ENCODE measurements at places on chromosomes 6 and 20.

DNA sequence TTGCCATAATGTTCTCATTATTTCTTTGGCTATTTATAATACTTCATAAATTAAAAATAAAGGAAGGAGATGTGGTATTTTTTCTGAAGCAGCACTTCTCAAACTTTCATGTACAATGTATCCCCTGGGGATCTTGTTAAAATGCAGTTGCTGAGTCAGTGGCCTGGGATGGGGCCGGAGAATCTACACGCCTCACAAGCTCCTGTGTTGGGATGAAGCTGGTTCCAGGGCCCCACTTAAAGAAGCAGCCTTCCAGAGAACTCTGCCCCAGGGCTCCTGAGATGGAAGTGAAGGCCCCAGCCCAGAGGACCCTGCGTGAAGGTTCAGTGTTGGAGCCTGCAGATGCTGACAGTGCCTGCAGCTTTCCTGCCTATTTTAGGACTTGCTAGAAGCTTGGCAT, 40.1 kb upstream of the SLC23A2 start:
- no peak overlapping the region for H3K4me3 ChIP-seq
- no peaks in the 10 kb centered on the region for H3K36me3 ChIP-seq
- no peaks in the 10 kb centered on the region for H3K4me1 ChIP-seq
- no peak overlapping the region for H3K27ac ChIP-seq
- DNase-seq, result no peak

DNA sequence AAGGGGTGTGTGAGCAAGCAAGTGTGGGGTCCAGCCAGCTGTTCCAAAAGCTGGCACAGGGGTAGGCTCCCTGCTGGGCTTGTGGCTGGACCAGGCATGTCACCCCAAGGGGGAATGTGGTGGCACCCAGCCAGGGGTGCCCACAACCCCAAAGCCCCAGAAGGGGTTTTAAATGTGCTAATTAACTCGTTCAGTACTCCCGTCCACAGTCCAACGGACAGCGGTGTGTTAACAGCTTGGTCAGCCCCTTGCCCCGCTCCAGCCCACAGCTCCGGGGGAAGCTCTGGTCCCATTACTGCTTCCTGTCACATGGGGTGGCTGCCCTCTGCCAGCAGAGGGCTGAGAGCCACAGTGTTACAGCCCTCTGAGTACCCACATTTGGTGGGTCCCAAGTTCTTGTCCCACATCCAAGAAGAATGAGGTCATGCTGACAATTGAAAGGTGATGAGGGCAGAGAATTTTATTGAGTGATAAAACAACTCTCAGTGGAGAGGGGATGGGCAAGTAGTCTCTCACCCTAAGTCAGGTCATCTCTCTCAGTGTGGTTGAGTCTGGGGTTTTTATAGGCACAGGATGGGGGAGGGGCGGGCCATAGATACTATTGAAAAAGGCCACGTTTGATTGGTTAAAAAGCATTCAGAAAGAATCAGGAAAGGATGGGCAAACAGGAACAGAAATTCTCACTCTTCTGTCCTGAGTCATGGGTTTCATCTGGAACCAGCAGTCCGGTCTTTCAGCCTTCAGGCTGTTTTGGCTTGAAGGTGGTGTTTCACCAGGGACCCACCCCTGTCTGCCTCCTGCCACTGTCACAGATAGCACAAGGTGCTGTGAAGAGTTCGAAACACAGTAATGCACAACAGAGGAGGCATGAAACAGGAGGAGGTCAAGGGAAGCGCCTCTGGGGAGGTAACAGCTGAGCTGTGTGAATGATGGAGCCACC, 238.5 kb downstream of the NFATC2 start:
- no peaks in the 10 kb centered on the region for H3K27me3 ChIP-seq
- H3K4me3 ChIP-seq, result no peak overlapping the region
- no peak for DNase-seq
- no peaks in the 10 kb centered on the region for H3K36me3 ChIP-seq
- no peaks in the 10 kb centered on the region for H3K4me1 ChIP-seq

DNA sequence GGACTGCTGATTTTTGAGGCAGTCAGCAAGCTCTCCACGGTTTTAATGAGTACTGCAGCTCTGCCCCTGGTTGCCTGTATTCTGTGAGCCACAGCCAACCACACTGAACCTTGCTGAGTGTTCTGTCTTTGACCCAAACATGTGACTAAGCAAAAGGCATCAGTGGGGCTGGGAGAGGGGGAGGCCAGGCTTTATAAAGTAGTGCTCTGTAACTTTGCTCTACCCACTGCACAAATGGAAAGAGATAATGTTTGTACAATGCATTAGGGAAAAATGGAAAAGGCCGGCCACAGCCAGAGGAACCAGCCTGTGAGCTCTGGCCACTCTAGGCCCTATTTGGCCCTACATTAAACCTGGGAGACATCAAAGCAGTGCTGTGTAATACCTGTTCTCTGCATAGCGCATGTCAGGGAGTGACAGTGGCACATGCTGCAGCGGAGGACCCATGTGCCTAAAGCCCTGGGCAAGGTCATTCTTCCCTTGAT, 22.0 kb downstream of the KLHL31 start:
- H3K4me1 ChIP-seq, result no peaks in the 10 kb centered on the region
- H3K4me3 ChIP-seq, result no peak overlapping the region
- no peaks in the 10 kb centered on the region for H3K27me3 ChIP-seq
- H3K27ac ChIP-seq, result no peak overlapping the region
- no peak for DNase-seq

DNA sequence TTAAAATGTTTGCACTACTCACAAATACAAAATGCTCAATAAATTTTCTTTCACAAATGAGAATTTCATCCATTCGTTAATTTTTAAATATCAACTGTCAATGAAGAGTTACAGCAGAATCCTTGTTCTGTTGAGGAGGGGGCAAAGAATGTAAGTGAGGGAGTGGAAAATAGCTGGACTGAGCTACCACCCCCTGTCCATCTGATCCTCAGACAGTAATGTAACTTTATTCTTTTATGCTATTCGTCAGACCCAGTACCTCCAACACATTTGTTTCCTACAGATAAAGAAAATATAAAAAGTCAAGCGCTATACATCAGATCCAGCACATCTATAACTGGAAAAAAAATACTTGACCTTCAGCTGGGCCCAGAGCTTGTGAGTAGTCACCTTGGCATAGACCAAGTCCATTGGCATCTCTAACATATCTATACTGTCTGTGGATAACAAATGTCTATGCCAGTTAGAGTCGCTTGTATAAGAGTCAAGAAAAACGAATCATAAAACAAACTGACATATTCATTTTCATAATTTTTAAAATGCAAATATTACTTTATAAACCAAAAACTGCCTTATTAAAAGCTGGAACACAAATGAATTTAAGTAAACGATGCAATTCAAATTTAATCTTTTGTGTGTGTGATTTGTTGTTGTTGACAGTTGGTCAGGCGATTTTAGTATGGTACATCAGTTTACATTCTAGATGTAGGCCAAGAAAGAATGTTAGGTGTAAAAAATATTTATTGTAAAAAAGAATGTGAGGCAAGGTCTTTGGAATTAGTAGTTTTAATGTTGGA, 57.2 kb upstream of the HFE start:
- H3K36me3 ChIP-seq, result no peaks in the 10 kb centered on the region
- H3K4me1 ChIP-seq, result peaks cover 50% of the 10 kb centered on the region
- no peak for DNase-seq
- no peaks in the 10 kb centered on the region for H3K27me3 ChIP-seq

DNA sequence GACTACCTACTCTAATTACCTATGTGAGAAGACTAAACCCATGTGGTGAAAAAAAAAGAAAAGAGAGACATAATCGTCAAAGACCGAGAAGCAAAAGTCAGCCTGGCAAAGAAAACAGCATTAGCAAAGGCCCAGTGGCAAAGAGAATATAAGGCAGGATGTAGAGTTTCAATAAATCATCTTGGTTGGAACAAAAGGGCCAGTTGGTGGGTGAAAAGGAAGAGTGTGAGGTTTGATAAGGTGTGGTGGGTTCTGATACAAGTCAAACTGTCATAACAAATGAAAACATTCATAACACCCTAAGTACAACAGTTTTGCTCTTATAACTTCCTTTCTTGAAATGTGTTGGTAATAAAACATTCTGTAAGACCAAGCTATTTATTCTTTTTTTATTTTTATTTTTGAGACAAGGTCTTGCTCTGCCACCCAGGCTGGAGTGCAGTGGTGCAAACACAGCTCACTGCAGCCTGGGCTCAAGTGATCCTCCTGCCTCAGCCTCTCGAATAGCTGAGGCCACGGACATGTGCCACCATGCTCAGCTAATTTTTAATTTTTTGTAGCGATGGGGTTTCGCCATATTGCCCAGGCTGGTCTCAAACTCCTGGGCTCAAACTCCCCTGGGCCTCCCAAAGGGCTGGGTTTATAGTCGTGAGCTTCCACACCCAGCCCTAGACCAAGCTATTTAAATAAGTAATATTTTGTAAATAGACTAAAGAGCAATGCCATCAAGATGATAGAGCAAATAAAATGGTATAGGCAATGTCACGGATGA, 18.9 kb upstream of the GTF3C6 start:
- no peaks in the 10 kb centered on the region for H3K4me1 ChIP-seq
- H3K36me3 ChIP-seq, result no peaks in the 10 kb centered on the region
- no peak for DNase-seq
- H3K4me3 ChIP-seq, result no peak overlapping the region
- H3K27ac ChIP-seq, result no peak overlapping the region

DNA sequence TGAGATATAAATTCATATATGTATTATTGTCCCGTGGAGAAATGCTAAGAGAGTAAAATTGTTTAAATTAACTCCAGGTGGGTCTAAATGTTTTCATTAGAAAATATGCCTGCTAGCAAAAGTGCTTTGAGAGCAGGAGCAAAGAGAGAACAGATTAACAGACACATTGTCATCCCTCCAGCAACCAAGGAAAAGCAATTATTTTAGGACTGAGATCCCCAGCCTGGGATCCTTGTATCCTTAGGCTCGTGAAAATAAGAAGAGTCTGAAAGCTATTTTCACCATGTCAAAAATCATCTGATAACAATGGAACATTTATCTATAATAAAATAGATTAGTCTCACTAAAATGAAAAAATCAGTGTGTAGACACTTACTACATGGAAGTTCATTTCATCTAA, 11.5 kb upstream of the MRS2 start:
- H3K4me3 ChIP-seq, result no peak overlapping the region
- H3K36me3 ChIP-seq, result no peaks in the 10 kb centered on the region
- H3K27ac ChIP-seq, result no peak overlapping the region
- DNase-seq, result no peak

GRCh38 chr20:9114709-9115108, 45.8 kb downstream of the PLCB4 start:
- H3K27ac ChIP-seq, result no peak overlapping the region
- H3K27me3 ChIP-seq, result no peaks in the 10 kb centered on the region
- H3K4me3 ChIP-seq, result no peak overlapping the region
- peaks cover 6% of the 10 kb centered on the region for H3K4me1 ChIP-seq

- no peaks in the 10 kb centered on the region for H3K27me3 ChIP-seq
- no peaks in the 10 kb centered on the region for H3K4me1 ChIP-seq
- peak; percentile 82 for DNase-seq
- H3K36me3 ChIP-seq, result no peaks in the 10 kb centered on the region
Measured at GRCh38 chr6:45724511-45724910, 291.1 kb downstream of the CLIC5 start.

DNA sequence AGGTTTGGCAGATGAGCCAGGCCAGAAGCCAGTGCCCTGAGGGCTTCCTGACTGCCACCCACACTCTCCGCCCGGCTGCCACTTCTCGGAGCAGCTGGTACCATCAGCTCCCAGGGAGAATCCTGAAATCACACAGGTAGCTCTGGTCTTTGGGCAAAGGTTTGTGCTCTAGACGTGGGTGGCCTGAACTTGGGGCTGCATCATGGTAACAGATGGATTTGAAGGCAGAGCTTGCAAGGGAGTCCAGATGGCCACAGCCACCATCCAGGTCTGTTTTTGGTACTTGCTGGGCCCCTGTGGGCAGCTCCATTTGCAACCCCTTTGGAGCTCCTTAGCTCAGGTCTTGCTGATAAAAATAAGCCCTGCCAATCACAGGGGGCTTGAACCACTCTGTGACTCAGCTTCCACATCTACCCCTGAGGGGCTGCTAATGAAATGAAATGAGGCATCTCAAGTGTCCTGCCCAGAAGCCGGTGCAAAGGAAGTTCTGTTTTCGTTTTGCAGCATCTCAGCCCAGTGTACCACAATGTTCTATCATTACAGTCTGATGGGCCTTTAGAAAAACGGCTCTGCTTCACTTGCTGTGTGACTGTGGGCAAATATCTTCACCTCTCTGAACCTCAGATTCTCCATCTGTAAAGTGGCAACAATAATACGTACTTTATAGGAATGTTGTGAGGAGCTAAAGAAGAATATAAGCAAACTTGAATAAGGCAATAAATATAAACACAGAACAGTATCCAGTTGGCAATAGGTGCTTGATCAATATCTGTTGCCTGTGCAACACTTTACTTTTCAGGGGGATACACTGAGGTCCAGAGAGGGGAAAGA, 25.1 kb upstream of the CDH22 start:
- no peaks in the 10 kb centered on the region for H3K36me3 ChIP-seq
- H3K4me1 ChIP-seq, result peaks cover 10% of the 10 kb centered on the region
- peaks cover 19% of the 10 kb centered on the region for H3K27me3 ChIP-seq
- H3K27ac ChIP-seq, result no peak overlapping the region
- no peak overlapping the region for H3K4me3 ChIP-seq

- DNase-seq, result peak; percentile 42
- peaks cover 6% of the 10 kb centered on the region for H3K4me1 ChIP-seq
- no peaks in the 10 kb centered on the region for H3K27me3 ChIP-seq
- H3K4me3 ChIP-seq, result no peak overlapping the region
Measured at GRCh38 chr20:25338112-25339023, 52.3 kb downstream of the ABHD12 start.

- H3K36me3 ChIP-seq, result peaks cover 33% of the 10 kb centered on the region
- H3K27me3 ChIP-seq, result no peaks in the 10 kb centered on the region
Measured at GRCh38 chr6:132768051-132768517, 10.4 kb upstream of the VNN2 start.

- H3K4me3 ChIP-seq, result no peak overlapping the region
- peaks cover 85% of the 10 kb centered on the region for H3K36me3 ChIP-seq
- no peak overlapping the region for H3K27ac ChIP-seq
- no peak for DNase-seq
- no peaks in the 10 kb centered on the region for H3K4me1 ChIP-seq
Measured at GRCh38 chr20:1144401-1145172, 26.2 kb downstream of the PSMF1 start.

GRCh38 chr20:38962928-38963401, 821 bp downstream of the DHX35 start:
- peaks cover 36% of the 10 kb centered on the region for H3K4me1 ChIP-seq
- no peaks in the 10 kb centered on the region for H3K36me3 ChIP-seq
- no peak for DNase-seq
- no peaks in the 10 kb centered on the region for H3K27me3 ChIP-seq

- no peak for DNase-seq
- H3K4me1 ChIP-seq, result no peaks in the 10 kb centered on the region
- H3K27ac ChIP-seq, result no peak overlapping the region
- no peaks in the 10 kb centered on the region for H3K27me3 ChIP-seq
- H3K36me3 ChIP-seq, result no peaks in the 10 kb centered on the region
- H3K4me3 ChIP-seq, result no peak overlapping the region
Measured at GRCh38 chr6:159655409-159655988, 37.5 kb downstream of the SOD2 start.

DNA sequence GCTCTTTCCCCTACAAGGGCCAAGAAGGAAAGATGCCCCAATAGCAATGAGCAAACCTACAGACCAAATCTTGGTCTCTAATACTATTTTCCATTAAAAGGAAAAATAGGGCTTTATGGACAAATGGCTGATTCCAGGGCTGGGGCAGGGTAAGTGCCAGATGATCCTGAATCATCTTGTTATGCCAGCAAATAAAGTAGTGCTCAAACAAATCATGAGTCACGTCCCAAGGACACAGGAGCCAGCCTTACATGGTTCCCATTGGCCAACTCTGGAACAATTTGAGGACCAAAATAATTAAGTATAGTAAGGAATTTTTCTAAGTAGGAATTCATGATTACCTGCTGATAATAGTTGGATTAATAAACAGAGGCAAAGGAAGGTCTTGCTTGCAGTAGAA, 53.2 kb upstream of the NKX2-4 start:
- H3K36me3 ChIP-seq, result no peaks in the 10 kb centered on the region
- H3K4me1 ChIP-seq, result no peaks in the 10 kb centered on the region
- DNase-seq, result no peak
- H3K27me3 ChIP-seq, result no peaks in the 10 kb centered on the region

Measured in stomach (tissue), 19 donors.